D721Med (cell line): ENCODE measurements at places on chromosomes 3 and 15.

- DNase-seq: no peak
Observed at GRCh38 chr3:29827756-29828155, 546.9 kb downstream of the RBMS3 start.

DNA sequence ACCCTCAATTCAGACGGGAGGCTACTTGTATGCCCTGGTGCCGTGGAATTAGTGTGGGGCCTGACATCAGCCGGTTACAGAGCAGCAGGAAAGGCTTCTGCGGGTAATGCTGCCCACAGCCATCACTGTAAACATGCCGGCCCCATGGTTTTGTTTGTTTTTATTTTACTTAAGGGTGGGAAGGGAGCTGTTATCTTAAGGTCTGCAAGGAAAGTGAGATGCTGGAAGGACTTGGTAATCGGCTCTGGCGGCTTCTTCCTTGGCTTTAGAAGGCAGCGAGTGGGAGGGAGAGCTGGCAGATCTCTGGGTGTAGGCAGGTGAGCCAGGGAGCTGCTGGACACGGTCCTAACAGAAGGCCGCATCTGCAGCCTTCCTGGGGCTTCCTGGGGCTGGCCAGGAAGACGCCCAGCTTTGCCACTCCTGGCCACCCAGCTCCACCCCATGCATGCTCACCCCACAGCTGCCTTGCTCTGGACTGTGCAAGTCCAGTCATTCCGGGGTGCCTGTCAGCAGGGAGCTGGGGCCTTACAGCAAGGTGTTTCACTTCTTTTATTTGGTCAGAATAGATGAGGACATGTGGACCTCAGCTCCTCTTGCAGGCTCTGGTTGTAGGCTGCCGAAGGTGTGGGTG, 54.1 kb upstream of the FURIN start:
- DNase-seq: no peak

DNA sequence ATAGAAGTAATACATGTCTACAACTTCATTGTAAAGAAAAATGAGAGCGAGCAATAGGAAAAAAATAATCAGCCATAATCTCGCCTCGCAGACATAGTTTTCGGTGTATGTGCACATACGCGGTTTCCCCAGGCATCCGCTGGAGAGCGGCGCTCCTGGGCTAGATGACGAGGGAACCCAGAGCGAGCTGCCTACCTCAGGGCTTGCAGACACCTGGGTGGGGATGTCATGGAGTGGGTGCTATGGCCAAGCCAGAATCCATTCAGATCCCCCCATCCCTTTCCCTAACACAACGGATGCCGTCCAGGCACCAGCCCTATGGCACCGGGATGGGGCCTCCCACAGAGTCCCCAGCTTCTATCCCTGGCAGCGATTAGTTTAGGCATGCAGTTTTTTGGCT, 4.5 kb upstream of the CFAP100 start:
- no peak for DNase-seq

DNA sequence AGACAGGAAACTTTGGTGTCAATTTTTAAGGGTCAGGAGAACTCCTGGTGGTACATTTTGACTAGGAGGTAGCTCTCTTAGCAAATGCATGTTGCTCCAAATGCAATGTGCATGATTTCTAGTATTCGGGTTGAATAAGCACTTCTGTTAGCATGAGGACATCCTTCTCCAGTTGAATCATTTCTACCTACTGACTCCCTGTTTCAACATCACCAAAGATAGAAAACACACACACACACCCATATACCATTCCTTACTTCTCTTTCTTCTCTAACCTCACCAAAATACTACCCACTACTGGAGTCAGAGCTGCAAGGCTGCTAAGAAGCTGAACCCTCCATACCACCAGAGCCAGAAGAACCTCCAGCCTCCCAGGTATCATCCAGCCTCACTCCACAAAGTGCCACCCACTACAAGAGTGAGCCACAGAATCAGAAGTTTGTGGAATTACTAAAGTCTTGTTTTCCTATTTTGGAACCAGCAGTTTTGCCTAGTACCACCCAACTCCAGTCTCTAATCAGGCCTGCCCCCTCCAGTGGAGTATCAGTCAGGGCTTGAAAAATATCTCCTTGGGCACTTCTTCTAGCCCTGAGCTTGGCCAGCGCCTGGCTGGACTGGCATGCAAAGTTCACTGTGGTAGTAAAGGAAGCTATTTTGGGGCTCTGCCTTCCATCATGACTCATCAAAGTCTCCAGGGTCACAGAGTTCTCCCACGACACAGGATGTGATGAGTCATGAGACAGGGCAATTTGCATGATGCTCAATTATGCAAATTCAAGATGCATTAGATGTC, 110.3 kb downstream of the CYP19A1 start:
- no peak for DNase-seq

- DNase-seq: no peak
Observed at GRCh38 chr3:94234177-94234788, 171.4 kb downstream of the NSUN3 start.

DNA sequence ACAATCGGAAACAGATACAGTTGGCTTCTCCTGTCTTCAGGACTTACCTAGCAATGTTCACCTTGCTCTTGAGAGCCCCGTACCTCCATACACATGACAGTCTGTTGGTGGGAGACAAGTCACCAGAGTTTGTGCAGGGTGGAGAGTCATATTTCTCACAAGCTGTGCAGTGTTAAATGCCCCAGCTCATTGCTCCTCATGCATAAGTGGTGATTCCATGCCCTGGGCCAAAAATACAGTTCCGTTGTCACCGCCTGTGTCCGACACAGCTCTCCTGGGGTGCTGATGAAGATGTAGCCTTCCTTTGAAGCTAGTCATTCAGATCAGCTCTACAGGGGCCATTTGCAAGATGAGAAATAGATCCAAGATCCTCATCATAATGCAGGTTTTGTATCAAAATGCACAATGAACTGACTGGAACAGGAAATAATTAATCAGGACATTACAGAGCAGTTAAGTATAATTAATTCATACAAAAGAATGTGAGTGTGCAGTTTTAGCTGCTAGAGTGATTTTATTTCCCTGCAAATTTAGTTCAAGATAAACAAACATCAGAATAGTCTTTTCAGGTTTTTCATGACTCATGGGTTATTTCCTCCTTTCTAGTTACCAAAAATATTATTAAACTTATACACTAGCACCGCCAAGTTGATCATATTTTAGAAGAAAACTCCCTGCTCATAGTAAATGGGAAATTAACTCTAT, 66.5 kb downstream of the CD47 start:
- DNase-seq: no peak

DNA sequence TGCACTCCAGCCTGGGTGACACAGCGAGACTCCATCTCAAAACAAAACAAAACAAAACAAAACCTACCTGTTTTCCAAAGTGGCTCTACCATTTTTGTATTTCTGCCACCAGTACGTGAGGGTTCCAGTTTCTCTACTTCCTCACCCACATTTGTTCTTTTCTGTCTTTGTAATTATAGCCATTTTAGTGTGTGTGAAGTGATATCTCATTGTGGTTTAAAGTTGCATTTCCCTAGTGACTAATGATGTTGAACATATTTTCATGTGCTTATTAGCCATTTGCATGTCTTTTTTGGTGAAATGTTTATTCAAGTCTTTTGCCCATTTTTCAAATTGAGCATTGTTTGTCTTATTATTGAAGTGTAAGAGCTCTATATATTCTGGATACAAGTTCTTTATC, 50.7 kb downstream of the TRA2B start:
- no peak for DNase-seq

DNA sequence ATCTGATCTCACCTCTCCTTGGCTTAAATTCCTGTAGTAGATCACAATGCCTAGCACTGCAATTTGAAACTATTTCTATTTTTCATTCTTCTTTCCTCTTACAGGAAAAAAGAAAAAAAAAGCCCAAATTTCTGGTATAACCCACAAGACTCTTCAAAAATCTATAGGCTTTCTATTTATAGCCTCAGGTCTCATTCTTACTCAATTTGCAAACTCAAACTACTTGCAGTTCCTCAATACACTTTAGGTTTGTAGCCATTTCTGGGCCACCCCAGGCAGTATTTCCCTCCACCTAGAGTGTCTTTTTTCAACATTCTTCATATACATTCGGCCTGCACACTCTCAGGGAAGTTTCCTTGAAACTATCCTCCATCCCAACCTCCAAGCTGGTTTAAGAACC, 169.0 kb downstream of the TBC1D5 start:
- DNase-seq: no peak

- no peak for DNase-seq
Observed at GRCh38 chr3:19270481-19270880, 122.2 kb downstream of the KCNH8 start.

GRCh38 chr3:177449360-177450006, 252.2 kb upstream of the TBL1XR1 start:
- DNase-seq: no peak
